Common myeloid progenitor, CD34-positive (primary cell): ENCODE measurements at places on chromosomes 4 and X.

GRCh38 chr4:158219623-158220022 is 9.3 kb downstream of the TMEM144 start:
- DNase-seq: no peak

GRCh38 chr4:107616838-107617389 is 103.1 kb downstream of the PAPSS1 start:
- no peak for DNase-seq

DNA sequence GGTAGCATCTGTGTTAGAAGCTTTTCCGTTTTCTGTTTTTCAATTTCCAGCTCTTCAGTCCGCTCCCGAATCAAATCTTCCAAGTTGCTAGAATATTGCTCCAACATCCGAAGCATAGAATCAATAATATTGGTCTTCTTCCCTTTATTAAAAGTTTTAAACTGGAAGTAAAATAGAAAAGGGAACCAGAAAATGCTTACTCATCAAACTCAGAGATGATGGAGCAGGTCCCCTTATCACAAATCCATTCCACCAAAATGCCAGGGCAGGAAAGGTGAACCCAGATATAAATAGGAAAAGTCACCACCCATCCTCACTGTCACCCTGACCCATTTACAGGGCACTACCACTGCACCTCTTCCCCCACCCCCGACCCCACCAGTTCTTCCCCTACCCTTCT is 89.0 kb downstream of the GUCY2F start:
- DNase-seq: no peak

GRCh38 chr4:25842229-25842845 is 20.5 kb downstream of the SEL1L3 start:
- DNase-seq: peak; percentile 52

- DNase-seq: peak; percentile 73
Observed at GRCh38 chr4:156999175-156999517, 27.5 kb upstream of the PDGFC start.

- peak; percentile 43 for DNase-seq
Observed at GRCh38 chr4:9771034-9771433, 10.4 kb upstream of the DRD5 start.

DNA sequence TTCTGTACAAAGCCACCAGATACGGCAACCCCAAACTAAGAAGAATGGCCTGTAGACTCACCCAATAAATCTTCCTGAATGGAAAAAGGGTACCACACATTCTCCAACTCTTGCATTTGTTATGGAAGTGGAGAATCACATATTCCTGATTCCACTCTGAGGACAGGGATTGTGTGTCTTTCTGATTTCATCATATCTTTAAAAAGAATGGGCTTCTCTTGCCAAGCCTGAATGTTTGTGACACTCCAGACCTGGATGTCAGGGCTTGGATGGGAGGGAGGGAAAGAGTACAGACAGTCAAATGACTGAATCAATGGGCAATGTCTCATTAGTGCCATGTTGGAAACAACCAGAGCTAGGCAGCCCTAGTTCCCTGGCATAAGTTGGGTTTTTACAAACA is 77.4 kb downstream of the PLAC1 start:
- no peak for DNase-seq

DNA sequence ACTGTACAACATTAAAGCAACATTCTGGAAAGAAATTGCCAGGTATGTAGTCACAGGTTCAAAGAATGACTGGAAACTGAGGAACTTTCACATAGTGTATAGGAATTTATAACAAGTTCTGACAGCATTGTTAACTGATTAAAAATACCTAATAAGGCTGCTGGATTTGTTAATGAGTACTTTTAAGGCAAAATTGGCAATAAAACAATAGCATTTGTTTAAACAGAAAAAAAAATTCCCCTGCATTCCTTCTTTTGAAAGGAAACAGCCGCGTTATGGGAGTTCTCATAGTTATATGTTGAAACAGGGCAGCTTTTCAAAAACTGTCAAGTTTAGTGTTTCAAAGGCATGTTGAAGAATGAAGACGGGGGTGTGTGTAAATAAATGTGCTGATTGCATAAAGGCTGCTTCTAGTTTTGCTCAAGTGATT is 282.5 kb upstream of the FAT1 start:
- no peak for DNase-seq

DNA sequence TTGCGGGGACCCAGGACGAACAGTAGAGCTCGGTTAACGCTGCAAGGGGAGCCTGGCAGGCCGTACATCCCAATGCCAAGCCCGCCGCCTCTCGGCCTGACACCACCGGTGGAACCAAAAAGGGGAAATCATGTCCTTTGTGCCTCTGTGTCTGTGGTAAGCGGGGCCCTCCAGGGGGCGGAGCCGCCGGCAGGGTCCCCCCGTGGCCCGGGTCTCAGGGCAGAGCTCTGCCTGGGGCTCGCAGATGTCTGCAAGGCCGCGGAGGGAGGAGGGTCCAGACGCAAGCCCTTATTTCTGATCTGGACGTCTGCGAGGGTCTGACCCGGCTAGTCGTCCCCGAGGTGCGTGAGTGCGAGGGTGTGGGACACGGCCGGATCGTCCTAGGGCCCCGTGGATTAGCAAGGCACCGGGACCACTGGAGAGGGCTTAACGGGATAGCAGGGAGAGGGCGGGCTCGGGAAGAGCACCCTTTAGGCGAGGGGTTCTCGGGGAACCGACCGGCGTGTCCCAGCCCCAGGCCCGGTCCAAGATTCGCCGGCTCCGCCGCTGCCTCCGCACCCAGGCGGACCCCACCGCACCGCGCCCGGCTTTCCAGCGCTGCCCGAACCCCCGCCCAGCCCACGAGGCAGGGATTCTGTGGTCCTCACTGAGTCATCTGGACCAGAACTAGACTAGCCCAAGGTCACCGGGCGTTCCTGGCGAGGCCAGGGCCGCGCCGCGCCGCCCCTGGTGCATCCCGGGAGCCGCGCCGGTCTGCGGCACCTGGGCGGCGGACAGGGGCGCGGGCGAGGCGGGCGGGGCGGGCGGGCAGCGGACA is 863 bp upstream of the FAM193A start:
- peak; percentile 96 for DNase-seq

DNA sequence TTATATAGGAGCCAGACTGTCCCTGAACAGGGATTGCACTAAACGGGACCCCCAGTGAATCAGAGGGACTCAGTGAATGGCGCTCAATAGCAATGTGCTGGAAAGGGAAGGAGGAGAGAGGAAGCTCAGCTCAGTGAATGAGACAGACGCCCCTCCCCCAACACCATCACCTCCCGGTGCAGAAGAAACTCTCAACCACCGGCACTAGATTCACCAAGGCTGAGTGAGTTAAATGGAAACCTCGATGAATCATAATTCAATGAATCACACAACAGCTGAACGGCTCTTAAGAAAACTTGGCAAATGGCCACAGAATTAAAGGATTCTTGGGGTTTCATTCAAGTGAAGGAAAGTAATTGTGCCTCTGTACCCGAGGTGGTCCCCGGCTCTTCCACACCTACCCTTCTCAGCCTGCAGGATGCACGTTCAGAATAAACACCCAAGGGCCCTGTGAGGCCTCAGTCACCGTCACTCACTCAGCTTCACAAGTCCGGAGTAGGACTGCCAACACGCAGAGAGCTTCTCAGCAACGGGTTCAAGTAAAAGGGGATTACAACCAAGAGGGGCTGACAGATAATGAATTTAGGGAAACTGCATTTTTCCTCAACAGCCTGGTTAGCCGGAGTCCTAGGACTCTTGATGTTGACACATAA is 29.3 kb downstream of the CRMP1 start:
- DNase-seq: peak; percentile 87

- no peak for DNase-seq
Observed at GRCh38 chr4:4554234-4554633, 12.4 kb upstream of the STX18 start.

GRCh38 chr4:146791439-146791838 is 152.7 kb downstream of the POU4F2 start:
- no peak for DNase-seq

DNA sequence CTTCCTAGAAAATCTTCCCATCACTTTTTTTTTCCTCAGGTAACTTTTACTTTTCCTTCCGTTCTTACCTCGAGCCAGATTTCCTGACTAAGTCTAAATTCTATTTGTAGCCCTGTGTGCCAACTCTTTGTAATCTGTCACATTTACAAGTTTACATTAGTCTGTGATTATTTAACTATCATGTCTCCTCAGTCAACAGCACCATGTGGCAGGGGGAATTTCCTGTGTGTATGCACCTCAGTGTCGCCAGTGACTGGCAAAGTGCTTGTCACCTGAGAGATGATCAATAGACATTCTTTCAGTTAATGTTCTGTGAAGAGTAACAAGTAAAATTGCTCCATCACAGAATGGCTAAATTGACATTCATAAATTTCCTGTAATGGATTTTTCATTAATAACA is 468.5 kb downstream of the PDGFC start:
- no peak for DNase-seq

DNA sequence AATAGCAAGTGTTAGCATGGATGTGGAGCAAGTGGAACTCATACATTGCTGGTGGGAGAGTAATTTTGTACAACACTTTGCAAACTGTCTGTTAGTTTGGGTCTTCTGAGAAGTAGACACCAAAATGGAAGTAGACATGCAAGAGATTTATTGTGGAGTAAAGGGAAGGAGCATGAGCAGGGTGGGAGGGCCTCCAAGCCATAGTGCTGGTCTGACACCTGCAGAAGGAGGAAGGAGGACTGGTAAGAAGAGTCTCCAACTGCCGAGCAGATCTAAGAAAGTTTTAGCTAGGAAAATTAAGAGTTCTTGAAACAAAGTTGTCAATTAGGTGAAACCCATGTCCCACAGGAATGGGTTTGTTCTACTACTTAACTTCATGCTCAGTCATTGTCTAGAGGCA is 64.0 kb upstream of the DDIT4L start:
- no peak for DNase-seq

DNA sequence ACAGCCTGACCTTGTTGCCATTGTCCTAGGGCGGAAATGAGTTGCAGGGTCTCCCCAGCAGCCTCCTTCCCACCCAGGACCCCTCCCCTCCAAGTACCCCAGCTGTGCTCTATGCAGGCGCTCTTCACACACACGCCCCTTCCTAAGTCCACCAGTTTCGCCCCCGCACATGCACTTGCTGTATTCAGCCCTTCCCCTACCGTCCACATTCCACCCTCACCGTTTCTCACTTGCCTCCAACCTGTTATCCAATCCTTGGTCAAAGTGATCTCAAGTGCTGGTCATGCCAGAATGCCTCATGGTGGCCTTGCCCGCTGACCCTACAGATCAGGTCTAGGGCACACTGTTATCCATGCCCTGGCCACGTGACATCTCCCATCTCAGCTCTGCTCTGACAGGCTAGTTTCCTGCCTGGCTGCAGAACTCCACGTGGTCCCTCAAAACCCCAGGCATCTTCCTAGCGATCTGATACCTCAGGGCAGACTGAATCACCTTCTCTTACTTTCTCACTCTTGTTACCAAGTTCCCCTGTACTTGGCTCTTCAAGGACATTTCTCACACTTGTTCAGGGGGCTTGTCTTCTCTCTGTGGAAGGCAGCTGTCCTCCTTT is 39.7 kb downstream of the NSG1 start:
- DNase-seq: no peak

GRCh38 chr4:143559757-143560147 is 46.2 kb downstream of the SMARCA5 start:
- peak; percentile 17 for DNase-seq

GRCh38 chr4:68249434-68249833 is 3.9 kb upstream of the TMPRSS11B start:
- no peak for DNase-seq

DNA sequence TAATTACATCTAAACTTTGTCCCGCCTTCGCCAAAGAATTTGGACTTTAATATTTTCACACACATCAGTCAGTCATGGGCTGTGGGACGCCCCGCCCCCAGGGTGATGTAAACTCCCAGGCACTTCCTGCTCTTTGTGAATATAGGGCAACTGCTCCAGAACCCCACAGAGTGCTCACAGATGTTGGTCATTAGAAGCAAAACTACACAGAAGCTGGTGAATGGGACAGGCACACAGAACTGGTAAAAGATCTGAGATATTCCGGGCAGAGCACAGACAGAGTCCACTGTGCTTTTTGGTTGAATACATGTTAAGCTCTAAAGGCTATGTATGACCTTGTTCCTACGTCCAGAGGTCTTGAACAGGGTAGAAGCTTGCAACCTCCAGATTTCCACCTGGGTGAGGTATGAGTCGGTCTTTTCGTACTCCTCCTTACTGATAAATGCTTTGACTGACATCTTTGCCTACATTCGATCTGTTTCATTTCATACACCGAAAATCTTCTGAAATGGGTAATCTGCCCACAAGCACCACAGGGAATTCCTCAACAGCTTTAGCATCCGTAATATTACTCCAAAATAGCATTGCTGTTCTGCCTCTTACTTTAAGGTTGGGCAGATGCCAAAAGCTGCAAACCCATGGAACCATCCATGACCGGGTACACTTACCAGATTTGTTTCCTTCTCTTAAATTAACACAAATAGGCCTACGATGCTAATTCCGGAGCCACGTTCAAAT is 144.6 kb downstream of the AMELX start:
- DNase-seq: no peak

DNA sequence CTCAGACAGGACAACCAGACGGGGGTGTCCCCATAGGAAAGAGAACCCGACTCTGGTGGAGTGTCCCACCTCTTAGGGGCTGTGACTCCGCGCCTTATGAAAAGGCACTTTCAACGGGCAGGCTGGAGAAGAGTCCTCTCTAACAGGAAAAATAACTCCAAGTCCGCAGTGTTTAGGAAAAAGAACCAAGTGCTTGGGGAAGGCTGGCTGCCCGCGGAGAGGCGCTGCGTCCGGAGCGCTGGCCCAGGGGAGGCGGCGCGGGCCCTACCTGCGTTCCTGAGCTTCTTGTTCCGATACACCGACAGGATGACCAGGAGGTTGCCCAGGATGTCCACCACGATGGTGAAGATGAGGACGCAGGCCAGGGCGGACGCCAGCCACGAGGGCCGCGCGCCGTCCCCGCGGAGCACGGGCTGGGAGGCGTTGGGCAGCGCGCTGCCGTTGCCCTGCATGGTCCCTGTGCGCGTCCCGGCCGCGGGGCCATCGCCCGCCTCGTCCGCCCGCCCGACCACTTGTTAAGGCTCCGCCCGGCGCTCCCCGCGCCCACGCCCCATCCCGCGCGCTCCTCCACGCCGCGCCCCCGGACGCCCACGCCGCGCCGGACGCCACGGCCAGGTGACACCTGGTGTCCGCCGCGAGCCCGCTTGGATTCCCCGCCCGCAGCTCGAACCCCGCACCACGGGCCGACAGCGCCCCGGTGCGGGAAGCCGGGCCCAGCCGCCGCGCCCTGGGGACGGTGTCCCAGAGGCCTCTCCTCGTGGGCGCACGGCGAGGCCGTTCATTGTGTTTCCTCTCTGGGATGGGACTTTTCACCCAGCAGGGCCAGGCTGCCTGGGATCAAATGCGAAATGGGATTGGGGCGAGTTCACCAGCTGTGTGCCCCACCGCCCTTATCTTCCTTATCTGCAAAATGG is at the start of gene MTNR1A:
Gene MTNR1A (minus strand): TSS at position 654 of the 914 bp plus-strand sequence. CDS start 202 bp downstream, at position 452.
- no peak for DNase-seq
